Activated CD8-positive, alpha-beta memory T cell treated with anti-CD3 and anti-CD28 coated beads for 1 hour (primary cell): ENCODE measurements at places on chromosomes 3 and 15.

- DNase-seq = no peak
Measured at GRCh38 chr3:150691414-150692040, 12.2 kb downstream of the ERICH6 start.

- DNase-seq = no peak
Measured at GRCh38 chr3:115800489-115801075, 177.3 kb downstream of the GAP43 start.

DNA sequence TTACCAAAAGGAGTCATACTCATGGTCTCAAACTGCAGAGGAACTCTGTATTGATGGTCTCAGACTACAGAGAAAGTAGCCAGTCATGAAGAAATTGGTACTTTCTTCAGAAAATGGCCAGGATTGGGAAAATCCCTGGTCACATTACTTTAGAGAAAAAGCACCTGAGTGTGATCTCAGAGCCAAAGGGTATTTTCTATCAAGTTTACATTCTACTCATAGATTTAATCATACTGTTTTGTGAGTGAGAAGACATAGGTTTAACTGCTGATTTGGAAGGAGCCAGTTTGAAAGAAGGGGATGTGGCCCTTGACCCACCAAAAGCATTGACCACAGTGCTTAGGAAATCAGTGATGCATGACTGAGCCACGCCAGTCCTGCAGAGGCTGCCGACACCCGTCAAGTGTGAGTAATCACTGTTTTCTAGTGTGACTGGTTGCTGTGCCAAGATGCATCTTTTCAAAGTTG is 203.6 kb downstream of the AKAP13 start:
- no peak for DNase-seq

DNA sequence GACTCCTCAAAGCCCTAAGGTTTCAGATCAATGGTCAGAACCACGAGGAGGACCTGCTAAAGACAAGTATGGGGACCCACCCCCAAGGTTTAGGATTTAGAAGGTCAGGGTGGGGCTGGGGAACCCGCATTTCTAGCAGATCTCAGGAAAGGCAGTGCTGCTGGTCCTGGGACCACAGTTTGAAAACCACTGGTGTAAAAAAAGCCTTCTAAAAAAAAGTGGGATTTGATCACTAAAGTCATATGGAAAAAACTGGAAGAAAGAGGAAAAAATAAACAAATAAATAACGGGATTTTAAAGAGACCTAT is 832 bp downstream of the SLC41A3 start:
- DNase-seq = no peak

DNA sequence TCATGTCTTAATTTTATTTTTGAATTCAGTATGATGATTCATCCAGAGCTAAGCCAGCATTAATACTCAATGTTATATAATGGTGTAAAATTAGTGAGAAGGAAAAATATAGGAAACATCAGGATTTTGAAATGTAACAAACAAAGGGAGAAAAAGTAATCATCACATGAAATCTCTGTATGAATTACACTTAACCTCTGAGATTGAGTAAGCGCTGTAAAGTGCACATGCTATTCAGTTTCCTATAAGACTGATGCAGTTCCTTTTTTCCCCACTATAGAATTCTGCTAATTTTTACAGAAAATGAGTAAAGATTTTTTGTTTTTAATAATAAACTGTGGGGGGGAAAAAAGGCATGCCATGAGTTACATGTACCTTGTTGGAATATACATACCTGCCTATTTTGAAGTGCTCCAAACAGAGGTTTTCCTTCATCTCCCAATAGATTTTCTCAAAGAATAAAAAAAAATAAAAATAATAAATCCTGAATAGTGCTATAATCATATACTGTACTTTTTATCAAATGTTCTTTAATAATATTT is 64.0 kb upstream of the TTBK2 start:
- DNase-seq = no peak
